NCI-H1417 treated with DMSO at 0.1 percent for 48 hours (cell line): ENCODE measurements at places on chromosomes 13 and 19.

GRCh38 chr13:34467450-34468083 lies 474.5 kb upstream of the NBEA start:
- DNase-seq: no peak

GRCh38 chr13:35219021-35219420 lies 257.5 kb downstream of the MAB21L1 start:
- no peak for DNase-seq

DNA sequence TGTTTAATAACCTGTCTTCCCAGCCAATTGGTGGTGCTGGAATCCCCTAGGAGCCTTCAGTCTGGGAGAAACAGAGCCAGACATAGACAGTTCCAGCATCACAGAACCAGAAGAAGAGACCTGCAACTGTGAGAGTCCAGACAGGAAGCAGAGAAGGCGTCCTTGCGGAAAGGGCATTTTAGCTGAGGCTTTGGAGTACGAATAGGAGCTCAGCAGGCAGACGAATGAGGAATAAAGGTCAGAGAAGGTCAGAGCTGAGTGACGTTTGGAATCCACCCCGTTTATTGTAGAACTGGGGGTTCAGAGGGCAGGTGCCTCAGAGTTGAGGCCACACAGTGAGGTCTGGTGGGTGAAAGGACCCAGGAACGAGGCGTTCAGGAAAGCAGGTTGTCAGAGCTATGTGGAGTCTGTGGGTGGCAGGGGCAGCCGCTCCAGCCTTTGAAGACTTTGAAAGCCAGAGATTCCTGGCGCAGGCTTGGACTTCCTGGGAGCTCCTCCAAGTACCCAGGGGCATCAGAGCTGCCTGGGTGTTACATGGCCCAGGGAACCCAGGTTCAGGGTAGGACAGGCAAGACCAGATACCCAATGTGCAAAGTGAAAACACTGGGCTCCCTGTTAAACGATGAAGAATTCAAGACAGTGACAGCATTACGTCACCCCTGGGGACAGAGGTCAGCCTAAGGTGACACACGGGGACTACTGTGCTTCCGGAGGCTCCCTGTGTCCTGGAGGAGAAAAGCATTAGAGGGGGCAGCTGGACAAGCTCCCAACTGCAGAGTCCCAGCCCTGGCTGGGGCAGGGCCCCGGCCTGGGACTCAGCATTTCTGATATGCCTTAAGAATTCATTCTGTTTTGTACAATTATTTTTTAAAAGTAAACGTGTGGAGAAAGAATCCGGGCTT lies 5.5 kb downstream of the ARRDC2 start:
- DNase-seq: no peak

DNA sequence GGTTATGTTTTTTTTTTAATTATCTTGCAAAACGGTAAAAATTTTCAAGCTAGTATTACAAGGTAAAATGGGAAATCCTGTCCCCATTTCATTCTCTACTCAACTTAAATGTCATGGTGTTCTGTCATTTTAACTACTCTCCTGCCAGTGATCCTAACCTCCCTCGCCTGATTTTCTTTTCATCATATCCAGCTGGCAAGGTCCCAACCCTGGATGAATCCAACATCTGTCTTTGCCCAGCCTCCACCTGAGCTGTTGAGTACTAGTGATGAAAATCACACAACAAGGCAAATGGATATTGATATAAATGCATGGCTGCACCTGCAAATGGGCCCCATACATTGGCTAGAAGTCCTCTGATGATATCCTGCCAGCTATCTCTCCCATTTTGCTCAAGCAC lies 6.9 kb upstream of the CDK8 start:
- DNase-seq: no peak

DNA sequence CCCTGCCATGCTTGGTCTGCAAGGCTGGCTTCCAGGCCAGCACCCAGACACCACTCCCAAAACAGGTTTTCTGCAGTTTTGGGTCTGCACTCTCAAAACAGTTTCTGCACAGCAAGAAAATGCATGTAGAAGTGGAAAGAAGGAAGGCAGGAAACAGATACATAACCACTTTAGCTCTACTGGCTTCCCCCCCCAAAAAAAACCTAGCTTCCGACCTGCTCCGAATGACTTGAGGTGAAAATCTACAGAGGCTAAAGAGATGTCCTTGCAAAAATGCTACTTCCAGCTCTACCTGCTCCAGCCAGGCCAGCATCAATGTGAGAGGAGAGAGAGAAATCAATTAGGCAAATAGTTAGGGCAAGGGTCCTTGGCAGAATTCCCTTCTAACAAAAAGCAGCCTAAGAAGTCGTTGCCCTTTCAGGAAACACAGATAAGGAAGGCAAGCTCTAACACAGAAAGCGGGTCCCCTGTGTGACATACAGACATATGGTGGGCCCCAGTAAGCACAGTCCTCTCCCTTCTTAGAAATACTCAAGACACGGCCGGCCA lies 3.4 kb downstream of the C19orf12 start:
- no peak for DNase-seq

DNA sequence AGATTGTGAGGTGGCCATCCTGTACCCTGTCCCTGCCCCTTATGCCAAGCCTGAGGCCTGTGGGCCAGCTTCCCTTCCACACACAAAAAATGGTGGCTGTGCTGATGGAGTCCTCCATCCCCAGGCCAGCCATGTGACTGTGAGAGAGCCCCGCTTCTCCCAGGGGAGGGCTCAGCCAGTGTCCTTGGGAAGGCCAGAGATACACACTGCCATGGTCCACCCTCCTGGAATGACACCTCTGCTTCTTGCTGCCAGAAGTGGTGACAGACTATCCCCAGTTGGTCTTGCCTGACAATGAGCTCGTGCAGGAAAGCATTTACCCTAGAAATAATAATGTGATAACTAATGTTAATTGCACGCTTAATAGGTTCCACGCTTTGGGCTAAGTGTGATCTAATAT lies 38.0 kb downstream of the FAM124A start:
- DNase-seq: no peak

DNA sequence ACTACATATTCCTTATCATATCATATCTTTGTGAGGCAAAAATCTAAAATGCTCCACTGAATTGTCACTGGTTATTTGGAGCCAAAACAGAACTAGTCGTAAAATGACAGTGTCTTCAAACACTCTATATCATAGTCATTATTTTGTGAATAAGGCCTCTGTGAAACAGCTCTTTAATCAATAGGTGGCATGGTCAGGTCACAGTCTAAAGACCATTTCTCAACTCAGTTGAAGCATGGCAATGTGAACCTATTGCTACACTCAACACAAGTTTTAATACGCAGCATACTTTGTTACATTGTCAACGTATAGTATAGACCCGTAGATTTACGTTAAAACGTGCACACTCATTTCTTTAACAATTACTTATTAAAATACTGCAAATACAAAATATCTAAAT lies 131.3 kb upstream of the PCDH20 start:
- DNase-seq: no peak

DNA sequence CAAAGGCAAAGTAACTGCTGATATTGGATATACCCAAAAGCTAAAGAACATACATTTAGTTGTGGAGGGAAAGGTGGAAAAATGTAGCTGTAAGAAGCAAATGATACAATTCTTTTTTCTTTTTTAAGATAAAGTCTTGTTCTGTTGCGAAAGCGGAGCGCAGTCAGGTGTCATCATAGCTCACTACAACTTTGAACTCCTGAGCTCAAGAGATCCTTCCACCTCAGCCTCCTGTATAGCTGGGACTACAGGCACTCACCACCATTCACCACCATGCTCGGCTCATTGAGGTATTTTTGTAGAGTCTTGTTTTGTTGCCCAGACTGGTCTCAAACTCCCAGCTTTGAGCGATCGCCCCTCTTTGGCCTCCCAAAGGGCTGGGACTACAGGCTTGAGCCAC lies 38.0 kb downstream of the TBC1D4 start:
- no peak for DNase-seq

- DNase-seq: no peak
These were observed 44.8 kb upstream of the ARGLU1 start for GRCh38 chr13:106612688-106613087.

DNA sequence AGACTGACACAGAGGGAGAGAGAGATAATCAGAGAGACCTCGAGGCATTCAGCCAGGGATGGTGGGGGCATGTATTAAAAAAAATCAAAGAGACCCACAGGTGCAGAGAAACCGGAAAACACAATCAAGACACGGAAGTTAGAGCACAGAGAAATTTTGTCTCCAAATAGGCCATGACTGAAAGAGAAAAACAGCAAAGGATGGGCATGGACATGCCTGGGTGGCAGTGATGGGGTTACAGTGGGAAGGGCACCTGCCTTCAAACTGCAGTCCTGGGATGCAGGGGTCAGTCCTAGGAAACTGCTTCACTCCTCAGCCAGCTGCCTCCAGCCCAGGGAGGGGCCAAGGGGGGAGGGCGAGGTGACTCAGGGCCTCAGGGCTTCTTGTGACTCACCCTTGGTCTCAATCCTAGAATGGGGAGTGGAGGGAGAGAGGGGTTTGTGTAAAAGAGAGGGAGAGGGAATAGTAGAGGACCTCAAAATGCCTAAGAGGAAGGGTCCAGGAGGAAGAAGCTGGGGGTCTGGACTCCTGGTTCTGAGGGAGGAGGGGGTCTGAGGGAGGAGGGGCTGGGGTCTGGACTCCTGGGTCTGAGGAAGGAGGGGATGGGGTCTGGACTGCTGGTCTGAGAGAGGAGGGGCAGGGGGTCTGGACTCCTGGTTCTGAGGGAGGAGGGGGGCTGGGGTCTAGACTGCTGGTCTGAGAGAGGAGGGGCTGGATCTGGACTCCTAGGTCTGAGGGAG lies 3.6 kb upstream of the KCNN4 start:
- DNase-seq: no peak

- no peak for DNase-seq
These were observed 1.4 kb downstream of the LILRB2 start for GRCh38 chr19:54279406-54279962.

DNA sequence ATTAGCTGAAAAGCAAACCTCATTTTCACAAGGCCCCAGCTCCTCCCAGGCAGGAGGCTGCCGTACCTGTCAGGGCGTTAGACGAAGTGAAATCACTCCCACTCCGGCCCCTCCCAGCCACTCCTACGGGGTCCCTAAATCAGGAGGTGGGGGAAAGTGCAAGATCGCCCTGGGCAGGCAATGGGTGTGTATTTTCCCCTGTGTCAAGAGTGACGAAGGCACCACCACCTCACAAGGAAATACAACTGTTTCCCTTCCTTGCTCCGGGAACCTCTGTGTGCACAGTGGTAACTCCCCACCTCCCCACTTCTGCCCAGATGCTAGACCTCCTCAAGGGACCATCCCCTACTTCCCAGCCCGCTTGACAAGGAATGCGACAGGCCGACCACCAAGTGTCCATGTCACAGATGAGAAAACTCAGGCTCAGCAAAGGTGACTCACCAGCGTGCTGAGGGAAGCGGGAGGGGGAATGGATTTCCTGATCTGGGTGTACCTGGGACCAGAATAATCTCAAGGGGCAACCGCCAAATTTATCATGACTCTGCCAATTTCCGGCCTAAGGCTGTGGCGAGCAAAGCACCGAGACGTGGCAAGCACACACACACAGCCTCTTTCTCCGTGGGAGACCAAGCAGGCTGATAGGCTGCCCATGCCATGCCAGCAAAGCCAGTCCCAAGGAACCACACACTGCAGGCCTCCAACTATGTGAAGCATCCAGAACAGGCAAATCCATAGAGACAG lies 7.3 kb downstream of the PPP6R1 start:
- no peak for DNase-seq

DNA sequence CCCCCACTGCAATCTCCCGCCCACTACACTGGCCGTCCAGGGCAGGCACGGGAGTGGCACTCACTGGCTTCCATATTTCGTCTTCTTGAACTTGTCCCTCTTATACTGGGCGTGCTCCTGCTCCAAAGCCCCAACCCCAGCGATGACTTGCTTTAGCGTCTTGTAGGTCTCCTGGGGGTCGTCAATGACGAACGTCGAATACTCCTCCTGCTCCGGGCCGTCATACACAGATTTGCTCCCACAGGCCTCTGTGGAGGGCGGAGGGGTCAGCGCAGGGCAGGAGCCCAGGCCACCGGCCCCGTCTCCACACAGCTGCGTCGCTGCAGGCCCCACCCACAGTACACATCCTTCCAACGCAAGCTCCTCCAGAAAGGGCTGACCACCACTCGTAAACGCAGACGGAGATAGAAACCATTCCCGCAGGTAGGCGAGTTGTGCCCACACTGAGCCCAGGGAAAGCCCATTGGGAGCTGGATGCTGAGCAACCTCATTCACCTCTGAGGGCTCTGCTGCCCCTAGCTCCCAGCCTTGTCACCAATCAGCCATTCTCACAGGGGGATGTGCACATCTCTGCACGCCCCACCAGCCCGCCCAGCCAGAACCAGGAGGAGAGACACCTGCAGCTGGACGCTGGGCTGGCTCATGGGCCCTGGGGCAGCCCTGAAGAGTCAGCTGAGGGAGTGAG lies 7.9 kb upstream of the C13orf46 start:
- DNase-seq: no peak

GRCh38 chr19:56765137-56765536 lies 75.4 kb downstream of the PEG3 start:
- no peak for DNase-seq

GRCh38 chr13:33409673-33410510 lies 124.3 kb upstream of the STARD13 start:
- no peak for DNase-seq
